ENCODE measurements at places on chromosomes 11 and 22.

GRCh38 chr11:60880643-60881282 is 13.4 kb downstream of the ZP1 start:
- DNase-seq = no peak

DNA sequence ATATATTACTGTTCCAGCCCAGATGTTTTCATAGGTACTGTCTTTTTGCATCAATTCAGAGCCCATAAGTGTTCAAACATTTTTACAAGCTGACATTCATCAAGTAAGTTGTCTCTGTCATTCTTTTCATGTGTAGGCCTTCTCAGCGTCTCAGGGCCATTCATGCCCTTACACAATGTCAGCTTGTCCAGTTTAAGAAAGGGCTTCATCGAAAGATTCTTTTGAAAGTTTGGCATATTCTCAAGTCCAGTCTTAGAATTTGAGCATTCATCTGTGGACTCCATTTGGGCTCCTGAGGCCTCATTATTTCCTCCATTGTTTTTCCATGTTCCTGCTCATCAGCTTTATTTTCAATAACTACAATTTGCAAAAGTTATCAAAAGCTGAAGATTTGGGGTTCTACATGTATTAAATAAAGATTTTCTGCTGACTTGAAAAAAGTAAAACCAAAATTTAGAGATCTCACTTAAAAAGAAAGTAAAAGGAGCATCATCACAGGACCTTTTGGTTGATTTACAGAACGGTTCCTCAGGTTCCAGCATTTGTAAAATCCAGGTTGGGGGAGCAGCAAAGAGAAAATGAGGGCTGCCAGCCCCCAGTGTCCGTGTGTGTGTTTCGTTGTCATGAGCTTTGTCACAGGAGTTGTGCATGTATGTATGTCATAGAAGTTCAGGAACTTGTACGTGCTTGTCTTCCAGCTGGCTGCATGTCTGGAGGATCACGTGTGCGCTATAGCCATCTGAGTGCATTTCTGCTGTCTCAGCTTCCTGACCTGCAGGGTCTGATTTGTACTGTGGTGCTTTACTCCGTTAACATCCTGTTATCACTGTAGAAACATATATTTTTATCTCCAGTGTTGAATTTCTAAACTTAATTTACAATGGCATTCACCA is 15.6 kb downstream of the MOV10L1 start:
- no peak for DNase-seq

GRCh38 chr11:44018829-44019228 is 29.0 kb upstream of the ACCSL start:
- DNase-seq = no peak

DNA sequence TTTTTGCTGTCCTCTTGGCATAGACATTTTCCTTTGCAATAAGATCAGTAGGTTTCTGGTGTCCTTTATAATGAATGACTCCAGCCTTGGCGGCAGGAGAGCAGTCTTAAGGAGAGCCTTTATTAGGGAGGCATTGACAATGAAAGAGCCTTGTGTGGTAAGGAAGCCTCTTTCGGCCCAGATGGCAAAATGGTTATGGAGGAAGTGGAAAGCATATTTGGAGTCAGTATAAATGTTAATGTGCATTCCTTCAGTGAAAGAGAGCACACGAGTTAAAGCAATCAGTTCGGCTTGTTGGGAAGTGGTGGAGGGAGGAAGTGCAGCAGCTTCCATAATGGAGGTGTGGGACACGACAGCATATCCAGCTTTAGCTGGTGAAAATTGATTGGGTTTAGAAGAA is 18.1 kb upstream of the ANO1 start:
- DNase-seq = no peak

GRCh38 chr11:109629734-109630133 is 207.7 kb downstream of the C11orf87 start:
- no peak for DNase-seq

GRCh38 chr22:41038732-41039131 is 53.7 kb upstream of the EP300 start:
- no peak for DNase-seq

DNA sequence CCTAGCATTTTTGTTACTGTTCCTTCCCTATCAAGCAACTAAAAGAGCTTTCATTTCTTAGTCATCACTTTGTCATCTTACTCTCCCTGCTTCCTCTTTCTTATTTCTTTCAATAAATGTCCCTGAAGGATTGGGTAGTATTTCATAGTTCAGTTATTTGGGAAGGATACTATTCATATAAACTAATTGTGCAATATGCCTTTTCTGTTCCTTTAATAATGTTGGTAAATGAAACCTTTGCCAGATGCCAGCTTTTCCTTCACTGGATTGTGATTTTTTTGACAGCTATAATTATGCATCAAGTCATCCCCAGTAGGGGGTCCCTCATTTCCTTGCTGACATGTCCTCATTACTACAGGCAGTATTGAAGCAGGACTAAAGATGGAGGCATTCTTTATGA is 101.7 kb downstream of the ATM start:
- DNase-seq = no peak

DNA sequence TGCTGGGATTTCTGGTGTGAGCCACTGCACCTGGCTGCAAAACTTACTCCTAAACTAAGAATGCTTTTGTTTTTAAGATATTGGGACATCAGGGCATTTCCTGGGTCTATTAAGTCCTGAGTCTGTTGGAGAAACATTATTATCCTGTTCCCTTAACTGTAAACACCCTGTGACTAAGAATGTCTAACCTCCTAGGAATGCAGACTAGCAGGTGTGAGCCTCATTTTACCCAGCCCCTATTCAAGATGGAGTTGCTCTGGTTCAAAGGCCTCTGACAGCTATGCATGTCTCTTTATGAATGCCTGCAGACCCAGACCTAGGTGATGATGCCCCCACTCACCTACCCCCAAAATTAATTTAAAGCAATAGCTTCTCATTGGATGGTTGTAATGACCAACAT is 46.2 kb downstream of the DEPDC5 start:
- no peak for DNase-seq

DNA sequence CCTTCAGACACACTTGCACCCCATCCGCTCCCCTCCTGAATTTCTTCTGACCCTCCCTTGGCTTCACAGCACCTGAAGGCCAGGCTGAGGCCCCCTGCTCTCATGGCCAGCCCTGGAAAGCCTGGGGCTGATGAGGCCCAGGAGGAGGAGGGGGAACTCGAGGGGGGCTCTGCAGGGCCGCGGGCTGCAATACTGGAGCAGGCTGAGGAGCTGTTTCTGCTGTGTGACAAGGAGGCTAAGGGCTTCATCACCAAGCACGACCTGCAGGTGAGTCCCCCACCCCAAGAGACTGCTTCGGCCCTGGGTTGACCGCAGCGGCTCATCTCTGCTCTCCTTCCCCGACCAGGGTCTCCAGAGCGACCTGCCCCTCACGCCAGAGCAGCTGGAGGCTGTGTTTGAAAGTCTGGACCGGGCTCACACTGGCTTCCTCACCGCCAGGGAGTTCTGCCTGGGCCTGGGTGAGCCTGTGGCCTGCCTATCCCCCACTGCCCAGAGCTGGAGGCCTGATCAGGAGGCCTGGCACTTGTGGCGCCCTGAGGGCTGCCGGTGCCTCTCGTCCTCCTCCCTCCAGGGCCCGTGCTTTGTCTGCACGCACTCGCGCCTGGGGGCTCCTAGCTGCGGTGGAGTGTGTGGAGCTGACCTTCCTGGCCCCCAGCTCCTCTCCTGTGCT is 922 bp downstream of the CRACR2B start:
- DNase-seq = no peak

GRCh38 chr11:94801866-94802460 is 33.8 kb downstream of the AMOTL1 start:
- no peak for DNase-seq

GRCh38 chr11:78244080-78244479 is 55.4 kb downstream of the USP35 start:
- DNase-seq = no peak

DNA sequence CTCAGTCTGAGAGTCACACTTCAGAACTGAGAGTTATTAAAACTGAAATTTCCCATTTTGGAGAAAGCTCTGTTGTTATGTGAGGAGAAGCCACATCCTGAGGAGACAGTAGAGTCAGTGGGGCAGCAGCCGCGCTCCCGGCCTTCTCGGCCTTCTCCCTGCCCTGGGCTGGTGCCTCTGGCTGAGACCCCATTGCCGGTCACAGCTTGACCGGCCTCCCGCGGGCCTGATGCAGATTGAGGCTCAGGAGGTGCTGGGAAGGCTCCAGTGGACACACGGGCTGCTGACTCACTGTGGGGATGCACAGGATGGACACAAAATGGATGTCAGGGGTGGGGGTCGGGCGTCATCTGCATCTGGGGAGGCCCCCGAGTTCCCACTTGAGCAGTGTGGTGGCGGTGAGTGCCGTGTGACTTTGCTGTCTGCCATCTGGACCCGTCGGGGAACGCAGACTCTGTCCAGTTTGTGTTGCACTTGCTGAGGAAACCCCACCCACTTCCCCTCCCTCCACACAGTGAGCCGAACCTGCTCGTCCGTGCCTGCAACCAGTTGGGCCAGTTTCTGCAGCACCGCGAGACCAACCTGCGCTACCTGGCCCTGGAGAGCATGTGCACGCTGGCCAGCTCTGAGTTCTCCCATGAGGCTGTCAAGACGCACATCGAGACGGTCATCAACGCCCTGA is 50.1 kb downstream of the MUC6 start:
- no peak for DNase-seq

- no peak for DNase-seq
Observed at GRCh38 chr11:106076171-106076918, 802 bp downstream of the KBTBD3 start.

DNA sequence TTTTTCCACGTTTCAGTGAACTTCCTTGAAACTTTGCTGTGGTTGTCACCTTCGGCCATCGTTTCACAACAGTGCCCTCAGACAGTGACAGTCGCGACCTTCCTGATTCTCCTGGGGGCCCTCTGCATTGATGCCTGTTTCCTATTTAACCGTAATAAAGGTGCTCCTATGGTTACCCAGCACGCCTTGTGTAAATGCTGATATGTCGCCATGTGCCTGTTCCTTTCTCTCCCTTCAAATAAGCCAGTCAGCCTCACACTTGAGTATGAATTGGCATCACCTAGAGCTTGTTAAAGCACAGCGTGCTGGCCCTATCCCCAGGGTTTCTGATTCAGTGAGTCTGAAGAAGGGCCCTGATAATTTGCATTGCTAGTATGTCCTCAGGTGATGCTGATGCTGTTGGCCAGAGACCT is 104.8 kb downstream of the MICAL2 start:
- no peak for DNase-seq

DNA sequence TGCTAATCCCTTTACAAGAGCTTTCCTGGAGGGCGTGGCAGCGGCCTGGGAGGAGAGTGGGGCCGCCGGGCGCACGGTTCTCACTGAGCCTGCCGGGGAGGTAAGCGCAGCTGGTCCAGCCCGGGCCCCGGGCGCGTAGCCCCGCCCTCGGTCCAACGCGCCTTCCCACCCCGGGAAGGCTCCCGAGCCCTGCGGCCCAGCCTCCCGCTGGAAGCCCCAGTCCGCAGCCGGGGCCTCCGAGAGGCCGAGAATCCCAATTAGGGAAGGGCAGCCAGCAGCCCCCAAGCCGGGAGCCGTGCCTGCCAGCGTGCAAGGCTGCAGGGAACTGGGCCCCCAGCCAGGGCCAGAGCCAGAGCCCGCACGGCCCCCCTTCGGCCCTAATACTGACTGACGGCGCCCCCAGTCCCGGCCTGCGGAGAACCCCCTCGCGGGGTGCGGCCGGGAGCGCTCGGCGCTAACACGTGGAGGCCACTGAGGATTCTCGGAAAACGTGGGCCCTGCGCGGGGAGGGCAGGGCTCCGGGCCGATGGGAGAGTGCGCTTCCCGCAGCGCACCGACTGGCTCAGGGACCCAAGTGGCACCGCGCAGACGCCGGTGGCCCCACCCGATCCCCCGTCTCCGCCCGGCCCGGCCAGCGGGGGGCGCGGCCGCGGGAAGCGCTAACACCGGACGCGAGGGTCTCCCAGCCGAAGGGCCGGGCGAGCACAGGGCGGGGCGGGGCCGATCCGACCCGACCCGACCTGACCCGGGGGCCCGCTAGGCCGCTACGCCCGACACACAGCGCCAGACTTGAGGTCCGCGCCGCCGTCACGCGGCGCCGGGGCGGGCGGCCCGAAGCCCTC is 5.7 kb downstream of the ZFTA start:
- DNase-seq = no peak

DNA sequence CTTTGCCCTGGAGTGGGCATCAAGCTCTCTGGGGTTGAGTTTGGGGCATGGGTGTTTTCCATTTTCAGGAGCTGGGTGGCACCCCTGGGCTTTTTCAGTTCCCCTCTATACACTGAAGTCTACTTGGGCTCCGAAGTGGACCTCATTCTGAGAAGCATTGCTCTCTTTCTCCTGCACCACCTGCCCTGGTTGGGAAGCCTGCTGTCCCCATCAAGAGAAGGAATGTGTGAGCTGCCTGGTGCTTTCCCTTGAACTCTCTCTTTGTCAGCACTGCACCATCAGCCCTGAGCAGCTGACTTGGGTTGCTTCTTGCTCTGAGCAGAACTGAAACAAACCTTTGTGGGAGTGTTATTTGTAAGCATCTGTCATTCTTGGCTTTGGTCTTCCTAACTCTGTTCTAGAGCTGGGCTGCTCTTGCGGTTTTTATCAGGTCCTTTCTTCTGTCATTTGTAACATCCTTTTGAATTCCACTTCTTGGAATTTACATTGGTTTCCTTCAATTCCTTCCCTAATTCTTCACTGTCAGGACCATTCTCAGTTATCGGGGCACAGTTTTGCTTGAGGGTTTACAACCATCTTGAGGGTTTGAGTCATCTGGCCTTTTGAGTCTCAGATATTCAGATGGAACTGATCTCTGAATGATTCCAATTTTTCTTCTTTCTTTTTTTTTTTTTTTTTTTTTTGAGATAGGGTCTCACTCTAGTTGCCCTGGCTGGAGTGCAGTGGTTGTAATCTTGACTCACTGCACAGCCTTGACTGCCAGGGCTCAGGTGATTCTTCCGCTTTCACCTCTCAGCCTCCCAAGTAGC is 20.5 kb downstream of the UBE2L3 start:
- no peak for DNase-seq

DNA sequence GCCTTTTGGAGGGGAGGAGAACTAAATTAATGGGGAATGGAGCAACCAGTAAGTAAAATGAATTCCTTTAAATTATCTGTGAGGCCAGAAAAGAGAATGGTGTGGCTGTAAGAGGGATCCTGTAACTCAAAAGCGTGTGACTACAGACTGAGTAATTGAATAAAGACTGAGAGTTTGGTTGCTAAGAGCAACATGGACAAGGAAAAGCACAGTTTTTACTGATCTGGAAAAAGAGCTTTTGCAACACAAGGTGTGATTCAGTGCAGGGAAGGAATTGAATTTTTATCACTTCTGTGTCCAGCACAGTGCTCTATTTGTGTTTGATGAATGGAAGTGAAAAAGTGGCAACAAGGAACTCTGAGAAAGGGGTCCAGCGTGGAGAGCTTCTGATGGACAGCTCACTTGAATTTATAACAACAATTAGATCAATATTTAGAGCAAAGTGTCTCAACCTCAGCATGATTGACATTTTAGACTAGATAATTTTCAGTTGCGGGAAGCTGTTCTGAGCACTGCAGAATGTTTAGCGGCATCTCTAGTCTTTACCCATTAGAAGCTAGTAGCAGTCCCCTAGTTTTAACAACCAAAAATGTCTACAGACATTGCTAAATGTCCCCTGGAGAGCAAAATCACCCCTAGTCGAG is 202.8 kb upstream of the BDNF start:
- no peak for DNase-seq

DNA sequence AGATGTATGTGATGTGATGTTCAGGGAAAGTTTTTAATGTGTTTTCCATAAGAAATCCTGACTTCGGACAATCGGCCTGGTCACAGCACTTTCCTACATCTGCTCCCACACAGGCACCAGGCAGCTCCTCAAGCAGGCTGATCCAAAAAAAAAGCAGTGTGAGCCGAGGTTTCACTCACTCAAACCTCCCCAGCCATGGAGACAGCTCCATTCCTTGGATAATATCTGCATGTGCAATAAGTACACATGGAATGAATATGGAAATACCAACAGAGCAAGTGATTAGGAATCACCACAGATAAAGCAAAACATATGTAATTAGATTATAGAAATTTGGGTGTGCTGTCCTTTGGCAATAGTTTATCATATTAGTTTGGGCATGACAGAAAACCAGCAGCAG is 88.8 kb upstream of the API5 start:
- DNase-seq = no peak

Data from activated CD4-positive, CD25-positive, alpha-beta regulatory T cell treated with anti-CD3 and anti-CD28 coated beads, Interleukin-2, amount 50 U/mL, for 16 hours (primary cell).